ENCODE measurements at places on chromosomes 1 and 21.
A peak's percentile ranks its signal among the peaks of the same experiment; 100 is the strongest.

DNA sequence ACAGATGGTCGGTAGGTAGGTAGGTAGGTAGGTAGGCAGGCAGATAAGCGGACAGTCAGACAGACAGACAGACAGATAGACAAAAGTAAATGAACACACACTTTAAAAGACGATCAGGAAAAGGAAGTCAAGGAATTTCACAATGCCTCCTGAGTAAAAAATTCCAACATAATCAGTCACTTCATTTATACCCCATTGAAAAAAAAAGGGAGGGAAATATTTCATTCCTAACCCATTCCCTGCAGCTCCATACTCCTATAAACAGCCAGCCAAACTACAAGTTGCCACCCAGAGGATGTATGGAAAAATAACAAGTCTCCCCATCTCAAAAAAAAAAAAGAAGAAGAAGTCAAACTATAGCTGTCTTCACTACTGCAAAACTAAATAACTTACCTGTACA lies 43.4 kb downstream of the ZZZ3 start:
- no peak for DNase-seq

- DNase-seq = no peak
Measured at GRCh38 chr21:45894450-45894825, 87.1 kb upstream of the COL6A1 start.

- no peak for DNase-seq
Measured at GRCh38 chr1:117559139-117559538, 46.7 kb upstream of the TENT5C start.

DNA sequence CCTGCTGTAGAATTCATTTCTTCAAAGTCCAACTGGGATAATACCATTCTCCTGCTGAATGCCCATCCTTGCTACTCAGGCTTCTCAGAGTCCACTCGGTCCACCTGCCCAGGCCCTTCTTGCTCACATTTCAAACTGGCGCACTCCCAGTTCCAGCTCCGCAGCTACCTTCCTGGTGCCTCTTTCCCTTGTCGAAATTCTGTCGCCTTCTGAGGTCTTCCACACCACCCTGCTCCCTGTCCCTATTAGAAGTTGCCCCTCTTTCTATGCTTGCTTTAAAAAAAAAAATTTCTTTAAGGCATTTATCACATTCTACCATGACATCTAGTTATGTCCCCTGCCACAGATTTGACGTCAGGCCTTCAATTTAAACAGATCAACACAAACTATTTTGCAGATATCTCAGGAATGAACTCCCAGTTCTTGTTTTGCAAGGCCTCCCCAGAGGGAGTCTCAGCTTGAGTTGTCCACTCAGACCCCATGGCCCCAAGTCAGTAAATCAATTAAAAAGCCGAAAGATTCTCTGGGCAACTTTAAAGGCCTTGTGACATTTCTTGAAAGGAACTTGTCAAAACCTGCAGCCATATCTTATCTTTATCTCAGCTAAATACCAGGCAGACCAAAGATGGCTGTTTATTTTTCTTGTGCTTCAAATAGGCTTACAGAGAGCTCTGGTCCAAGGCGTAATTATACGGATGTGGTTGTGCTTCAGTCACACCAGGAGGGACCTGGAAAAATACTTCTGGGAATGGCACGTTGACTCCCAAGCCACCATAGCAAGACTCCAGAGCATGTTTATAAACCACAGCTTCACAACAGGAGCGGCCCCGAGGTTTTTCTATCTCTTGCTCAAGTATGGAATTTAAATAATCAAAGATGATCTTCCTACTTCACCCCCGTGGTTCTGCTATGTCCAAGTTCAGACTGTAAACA lies 2.2 kb downstream of the FAM89A start:
- no peak for DNase-seq

DNA sequence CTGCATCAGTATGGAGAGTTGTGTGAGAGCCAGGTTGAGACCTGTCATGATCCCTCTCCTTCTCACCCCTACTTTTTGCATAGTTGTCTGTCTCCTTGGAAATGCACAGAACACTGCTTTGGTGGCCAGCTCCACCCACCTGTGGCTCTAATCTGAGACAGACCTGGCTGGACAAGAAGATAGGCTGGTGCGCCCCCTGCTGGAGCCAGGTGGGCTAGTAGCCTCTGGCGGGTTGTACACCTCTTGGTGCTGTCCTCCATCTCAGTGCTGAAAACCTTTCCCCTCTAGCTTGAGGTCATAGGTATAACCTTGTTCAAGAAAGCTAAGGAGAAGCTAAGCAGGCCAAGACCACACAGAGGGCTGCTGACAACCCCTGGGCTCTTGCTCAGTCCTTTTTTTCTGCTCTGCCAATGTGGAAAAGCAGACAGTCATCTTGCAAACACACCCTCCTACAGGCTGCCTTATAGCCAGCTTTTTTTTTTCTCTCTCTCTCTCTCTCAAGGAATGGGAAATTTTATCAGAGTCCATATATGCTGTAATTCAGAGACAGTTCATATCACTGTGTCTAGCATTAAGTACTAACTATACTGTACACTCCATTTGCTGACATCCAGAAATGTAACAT lies 58.8 kb upstream of the SPATA6 start:
- peak; percentile 22 for DNase-seq

- DNase-seq = no peak
Measured at GRCh38 chr1:237171454-237172117, 129.6 kb downstream of the RYR2 start.

DNA sequence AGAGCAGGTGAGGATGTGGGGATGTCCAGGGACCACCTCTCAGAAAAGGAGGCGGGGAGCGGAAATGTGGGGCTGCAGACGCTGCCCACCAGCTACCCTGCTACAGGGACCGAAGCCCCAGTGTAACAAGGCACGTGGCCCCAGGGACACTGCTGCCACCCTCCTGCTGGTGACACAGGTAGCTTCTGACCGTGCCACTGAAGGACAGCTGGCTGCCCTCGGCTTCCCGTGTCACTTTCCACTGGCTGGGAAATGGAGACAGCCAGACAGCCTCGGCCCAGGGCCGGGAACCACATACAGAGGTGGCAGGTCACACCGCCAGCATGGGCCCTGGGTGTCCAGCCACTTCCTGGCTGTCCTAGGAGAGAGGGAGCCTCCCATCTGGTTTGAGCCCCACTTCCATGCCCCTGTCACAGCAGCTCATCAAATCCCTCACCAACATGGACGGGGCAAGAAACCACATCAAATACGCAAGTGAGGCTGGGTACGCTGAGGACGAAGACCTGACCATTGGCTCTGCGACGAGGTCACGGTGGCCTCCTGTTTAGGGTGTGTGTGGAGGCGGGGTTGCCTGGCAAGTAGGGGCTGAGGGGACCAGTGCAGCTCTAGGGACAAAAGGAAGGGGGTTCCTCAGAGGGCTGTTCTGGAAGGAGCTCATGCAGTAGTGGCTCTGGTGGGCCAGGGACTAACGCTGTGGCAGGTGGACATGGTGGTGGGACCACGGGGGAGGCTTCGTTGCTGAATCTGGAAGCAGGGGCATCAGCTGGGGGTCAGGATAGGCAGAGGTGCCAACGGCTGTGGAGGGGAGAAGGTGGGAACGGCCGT lies 5.0 kb downstream of the PEX10 start:
- no peak for DNase-seq

DNA sequence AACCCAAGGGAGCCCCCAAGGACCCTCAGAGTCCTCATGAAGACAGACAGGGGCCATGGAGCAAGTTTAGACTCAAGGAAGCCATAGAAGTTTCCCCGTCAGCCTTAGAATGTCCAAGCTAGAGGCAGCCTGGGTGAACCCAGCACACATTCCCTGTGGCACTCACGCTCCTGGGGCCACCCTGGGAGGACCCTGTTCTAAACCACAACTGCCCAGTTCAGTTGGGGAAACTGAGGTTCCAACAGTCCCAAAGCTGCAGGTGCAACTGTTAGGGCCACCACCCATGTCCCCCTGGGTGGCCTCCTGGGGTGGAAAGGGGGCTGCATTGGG lies 9.3 kb downstream of the WNT3A start:
- DNase-seq = no peak

DNA sequence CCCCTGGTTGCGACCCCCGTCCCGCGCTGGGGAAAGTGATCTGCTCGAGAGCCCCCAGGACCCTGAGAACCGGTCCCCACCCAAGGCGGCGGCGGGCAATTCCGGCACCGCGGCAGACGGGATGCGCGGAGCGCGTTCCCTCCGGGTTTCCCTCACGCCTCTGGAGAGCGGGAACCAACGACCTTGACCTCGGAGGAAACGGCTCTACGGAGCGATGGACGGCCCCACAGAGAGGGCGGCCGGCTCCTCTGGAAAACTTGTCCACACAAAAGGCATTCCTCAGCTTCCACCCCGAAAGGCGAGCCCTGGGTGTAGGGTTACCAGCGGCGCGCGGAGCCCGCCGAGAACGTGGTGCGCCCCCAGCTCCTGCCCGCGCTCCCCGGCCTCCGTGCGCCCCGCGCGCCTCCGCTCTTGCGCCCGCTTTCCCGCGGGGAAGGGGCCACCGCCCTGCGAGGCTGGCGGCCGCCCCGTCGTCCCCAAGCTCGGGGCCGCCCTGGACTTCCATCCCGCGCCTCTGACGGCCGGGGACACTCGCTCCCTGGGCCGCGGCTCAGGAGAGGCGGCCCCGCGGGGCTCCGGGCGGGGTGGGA lies 391 bp upstream of the KIAA1614 start:
- no peak for DNase-seq

DNA sequence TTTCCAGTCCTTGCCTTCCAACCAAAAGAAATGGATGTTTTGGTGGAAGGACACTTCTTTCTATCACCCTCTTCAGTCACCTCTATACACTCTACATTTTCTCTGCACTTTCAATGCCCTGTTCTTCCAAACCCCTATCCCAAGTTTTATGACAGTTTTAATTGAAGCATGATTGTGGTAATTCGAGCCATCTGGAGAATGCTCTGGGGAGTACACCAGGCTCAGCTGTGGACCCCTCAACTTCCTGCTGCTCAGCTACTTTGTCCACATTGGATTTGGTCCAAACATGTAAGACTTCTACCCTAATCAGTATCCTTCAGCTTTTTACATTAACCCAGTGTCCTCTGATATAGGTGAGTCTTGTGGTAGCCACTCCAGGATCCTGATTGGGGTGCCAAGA lies 129.6 kb downstream of the SYT2 start:
- DNase-seq = no peak

DNA sequence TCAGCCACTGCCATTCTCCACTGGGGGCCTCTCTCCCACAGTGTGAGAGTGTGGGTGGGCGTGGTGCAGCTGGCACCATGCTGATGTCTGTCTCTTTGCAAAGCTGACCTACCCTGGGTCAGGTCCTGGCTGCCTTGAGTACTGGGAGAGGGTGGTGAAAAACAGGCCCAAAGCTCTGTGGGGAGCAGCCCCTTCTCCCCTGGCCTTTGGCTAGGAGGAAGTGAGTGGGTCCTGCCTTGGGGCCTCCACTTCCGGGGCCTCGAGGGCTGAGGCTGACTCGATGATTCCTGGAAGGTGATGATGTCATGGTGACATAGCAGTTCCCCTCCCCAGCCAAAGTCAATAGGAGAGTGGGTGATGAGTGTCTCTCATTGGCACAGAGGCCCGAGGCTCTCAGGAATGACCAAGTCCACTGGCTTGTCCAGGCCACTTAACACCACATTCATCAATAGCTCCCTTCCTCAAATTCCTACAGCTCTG lies 53.0 kb downstream of the IER5 start:
- peak; percentile 48 for DNase-seq

GRCh38 chr1:117387060-117387633 lies 19.9 kb downstream of the MAN1A2 start:
- no peak for DNase-seq

DNA sequence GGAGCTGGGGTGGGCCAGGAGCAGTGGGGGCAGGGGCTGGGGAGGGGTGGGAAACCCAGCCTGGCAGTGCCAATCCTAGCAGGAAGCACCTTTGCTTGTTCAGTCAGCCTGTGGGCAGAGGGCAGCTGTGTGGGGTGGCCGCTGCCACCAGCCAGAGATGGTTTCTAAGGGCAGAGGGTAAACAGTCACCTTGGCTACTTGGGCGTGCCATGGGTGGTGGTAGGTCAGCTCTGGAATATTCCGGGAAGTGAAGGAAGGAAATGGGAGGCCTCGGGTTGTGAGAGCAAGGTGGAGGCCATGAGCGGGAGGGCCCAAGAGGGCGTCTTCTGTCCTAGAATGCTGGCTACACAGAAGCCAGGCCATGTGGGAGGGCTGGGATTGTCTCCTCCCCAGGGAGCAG lies 20.7 kb upstream of the WNT4 start:
- DNase-seq = no peak

Data from activated CD4-positive, alpha-beta T cell treated with anti-CD3 and anti-CD28 coated beads for 24 hours (primary cell).